ENCODE measurements at places on chromosomes 11 and 22.

GRCh38 chr11:70805971-70806370 is 407.6 kb downstream of the CTTN start:
- no peak for DNase-seq

DNA sequence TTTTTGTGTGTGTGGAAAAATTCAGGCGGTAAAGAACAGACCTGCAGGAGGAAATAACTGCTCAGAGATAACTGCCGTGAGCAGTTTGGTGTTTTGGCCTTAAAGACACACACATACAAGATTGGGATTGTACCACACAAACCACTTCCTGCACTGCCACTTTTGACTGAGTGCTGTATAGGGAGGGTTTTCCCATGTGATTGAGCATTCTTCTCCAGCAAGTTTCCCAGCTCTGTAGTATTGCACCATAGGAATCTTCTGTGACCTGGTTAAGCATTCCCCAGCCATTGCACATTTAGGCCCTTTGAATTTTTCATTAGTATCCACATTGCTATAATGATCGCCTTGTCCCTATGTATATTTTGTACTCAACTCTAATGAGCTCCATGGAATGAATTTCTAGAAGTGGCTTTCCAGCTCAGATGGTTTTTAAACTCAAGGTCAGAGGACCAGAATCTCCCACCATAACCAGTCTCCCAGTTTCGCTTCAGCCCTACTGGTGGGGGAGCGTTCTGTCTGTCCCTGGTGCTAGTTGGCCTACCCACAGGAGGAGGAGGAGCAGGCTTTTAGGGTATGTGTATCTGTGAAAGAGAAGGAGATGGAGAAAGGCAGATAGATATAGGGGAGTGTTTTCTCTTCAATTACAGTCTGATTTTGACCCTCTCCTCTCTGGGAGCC is 9.3 kb downstream of the CD82 start:
- DNase-seq, result peak; percentile 91

DNA sequence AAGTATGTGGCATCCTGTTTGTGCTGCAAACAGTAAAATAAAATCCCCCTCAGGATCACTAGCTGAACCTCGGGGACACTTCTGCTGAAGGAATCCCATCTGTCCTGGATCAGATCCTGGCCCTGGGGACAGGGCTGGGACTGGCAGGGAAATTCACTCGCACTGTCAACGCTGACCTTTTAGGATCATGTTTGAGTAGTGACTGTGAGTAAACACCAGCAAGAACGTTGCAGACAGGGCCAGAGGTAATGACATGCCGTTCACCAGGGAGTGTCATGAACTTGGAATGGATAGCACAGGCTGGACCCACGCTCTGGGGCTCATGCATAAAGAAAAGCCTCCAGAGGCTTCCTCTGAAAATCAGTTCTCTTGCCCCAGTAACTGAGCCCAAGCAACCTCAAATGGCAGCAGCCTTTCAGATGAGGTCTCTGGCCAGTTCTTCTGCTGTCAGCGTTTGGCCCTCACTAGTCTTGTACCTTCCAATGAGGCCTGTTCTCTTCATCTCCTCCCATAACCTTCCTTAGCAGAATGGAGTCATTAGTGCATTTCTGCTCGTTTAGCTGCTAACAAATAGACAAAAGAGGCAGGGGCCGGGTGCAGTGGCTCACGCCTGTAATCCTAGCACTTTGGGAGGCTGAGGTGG is 51.0 kb upstream of the BARX2 start:
- DNase-seq, result peak; percentile 3

DNA sequence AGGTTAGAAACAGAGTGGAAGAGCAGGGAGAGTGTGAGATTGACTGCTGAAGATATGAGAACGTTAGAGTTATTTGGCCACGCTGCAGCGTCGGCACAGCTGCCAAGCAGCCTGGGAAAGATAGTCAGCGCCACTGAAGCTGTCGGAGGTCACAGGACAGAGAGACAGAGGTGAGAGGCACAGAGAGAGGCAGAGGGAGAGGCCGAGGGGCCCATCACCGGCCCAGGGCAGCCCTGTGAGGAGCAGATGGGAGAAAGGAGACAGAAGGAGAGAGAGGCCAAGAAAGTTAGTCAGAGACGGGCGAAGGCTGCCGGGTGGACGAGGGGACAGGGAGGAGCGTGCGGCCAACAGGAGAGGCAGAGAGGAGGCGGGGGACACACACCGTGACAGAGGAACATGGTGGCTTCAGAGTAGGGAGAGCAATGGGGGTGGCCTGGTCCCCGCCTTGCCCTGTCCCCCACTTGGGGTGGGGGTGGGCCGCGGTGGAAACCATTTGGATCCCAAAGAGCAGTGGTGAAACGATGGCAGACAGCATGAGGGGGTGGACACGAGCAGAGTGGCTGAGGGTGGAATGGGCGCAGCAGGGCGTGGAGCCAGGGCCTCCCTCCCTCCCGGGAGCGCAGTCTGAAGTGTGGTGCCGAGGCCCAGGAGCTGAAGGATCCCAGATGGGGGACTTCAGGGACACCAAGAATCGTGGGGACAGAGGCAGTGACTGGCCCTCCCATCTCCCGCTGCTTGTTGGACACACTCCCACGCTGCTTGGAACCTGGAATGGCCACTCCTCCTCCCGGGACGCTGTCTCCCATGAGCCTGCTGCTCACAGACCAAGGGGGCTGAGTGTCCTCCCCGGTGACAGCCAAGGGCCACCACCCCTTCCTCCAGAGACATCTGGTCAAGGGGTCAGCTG is 26.6 kb downstream of the LRRC10B start:
- no peak for DNase-seq

DNA sequence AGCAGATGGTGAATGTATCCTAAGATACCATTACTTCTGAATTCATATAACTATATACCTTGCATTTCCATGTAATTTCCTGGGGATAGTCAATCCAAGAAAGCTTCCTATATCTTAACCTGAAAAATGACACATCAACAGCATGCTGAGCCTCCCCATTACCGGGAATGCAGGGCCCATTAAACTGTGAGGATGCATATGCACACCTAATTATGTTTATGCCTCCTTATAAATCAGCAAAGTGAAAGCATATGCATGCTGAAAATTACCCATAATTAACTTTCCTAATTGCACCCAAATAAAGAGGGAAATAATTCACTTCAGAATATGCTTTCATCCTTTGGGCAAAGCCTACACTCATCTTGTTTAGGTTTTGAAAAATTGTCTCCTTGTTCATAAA is 663.0 kb downstream of the KCNA4 start:
- no peak for DNase-seq

DNA sequence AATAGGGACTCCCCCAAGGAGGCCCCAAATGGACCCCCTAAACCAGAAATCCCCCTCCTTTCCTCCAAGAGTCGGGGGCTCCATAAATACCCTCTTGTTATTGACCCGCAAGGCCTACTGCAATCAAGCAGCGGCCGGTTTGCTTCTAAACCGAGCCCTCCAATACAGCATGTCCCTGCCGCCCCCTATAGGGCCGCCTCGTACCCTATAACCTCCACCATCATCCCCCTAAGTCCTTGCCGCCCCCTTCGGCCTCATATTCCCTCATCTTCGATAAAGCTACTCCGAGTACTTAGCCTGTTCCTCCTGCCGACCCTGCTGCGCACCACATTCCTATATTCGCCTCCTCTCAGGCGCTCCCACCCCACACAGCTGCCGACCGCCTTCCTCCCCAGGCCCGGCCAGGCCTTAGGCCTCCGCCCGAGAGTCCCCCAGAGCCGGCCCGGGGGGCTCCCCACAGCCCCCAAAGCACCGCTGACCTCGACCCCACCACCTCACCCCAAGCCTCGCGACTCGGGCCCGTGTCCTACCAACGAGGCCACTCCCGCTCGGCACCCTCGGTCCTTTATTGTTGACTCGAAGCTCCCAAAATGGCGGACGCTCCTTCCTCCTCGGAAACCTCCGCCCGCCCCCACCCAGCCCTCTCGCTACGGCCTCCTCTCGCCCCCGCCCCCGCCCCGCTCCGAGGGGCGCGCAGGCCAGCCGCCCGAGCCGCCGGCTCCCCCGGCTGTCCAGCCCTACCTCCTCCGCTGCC is 430 bp downstream of the DDX6 start:
- peak; percentile 73 for DNase-seq

DNA sequence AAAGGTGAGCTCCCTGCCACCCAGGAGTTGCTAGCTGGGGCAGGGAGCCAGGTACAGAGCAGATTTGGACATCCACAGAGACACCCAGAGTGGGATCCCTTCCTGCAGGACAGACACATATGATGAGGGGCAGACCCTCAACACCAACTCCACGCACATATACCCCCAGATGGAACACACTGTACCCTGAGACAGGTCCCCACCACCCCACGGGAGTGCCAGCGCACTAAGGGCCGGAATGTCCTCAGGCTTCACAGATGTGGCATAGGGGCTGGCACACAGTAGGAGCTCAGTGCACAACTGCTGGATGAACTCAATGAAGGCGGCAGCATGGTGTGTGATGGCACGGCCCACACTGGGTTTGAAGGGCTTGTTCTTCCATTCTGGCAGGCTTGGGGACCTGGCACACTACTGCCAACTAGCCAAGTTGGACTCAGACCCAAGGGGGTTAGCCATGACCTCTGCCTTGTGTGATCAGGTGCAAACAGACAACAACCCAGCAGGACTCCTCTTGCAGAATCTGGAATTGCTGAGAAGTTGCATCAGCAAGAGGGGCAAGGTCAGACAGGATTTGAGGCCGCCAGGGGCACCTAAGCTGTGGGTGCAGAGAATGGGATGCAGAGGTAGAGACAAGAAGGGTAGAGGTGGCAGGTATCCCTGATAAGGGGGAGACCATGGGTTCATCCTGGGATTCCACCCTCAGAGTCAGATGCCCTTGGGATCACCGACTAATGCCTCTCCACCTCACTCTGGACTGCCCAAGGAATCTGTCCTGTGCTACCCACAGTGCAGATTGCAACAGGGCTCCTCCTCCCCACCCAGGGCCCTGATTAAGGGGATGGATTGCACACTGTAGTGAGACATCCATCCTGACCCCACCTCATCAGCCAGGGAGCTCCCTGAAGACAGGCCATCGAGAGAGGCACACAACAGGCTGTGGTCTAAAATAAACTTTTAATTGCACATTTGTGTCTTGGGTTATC is 2.4 kb downstream of the C22orf15 start:
- no peak for DNase-seq

GRCh38 chr22:45324311-45324711 is 14.6 kb downstream of the FAM118A start:
- DNase-seq, result no peak

DNA sequence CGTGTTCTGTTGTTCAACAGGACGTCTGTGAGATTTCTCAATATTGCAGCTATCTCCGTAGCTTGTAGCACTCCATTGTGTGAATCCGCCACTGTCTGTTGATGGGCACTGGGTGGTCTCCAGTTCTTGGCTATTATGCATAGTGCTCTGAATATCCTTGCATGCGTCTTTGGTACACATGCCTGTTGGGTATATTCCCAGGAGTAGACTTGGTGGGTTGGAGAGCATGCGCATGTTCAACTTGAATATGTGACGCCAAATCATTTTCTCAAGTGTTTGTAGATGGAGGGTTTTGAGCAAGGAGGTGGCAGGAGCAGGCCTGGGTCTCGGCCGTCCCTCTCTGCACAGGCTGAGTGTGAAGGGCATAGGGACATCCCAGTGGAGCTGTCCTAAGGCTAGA is 24.8 kb upstream of the TSKU start:
- DNase-seq, result no peak

DNA sequence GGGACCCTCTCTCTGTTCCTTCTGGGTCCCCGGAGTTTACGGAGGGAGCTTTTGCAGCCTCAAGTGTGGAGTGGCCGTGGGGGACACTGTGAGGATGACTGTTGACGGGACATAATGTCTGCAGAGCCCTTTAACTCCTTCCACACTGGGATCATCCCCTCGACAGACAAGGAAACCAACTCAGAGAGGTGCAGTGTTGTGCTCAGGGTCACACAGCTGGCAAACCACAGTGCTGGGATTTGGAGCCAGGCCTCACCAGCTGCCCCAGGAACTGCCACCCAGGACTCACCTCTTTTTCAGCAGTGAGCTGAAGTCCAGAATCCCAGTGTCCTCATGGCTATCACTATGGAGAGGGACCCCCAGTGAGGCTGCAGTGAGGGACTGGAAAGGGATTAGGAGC is 5.4 kb downstream of the MYBPC3 start:
- DNase-seq, result no peak

DNA sequence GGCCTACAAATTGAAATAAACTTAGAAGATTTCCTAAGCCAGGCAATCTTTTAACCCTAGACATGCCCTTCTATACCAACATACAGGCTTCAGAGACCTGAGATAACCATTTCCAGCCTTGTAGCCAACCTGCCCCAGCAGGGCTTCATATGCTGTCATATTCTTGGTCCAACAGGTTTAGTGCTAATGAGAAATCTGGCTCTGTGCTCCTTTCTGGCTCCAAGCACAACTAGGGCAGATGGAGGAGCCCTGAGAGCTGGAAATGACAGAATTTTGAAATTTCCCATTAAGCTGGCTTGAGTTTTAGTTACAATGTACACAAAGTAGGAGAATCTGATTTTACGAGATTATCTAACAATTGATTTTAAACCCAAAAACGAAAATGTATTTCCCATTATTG is 323.0 kb upstream of the CCDC90B start:
- DNase-seq, result no peak

GRCh38 chr11:122690801-122691548 is 35.5 kb downstream of the UBASH3B start:
- no peak for DNase-seq

GRCh38 chr11:63997801-63998337 is 11.6 kb downstream of the OTUB1 start:
- no peak for DNase-seq

DNA sequence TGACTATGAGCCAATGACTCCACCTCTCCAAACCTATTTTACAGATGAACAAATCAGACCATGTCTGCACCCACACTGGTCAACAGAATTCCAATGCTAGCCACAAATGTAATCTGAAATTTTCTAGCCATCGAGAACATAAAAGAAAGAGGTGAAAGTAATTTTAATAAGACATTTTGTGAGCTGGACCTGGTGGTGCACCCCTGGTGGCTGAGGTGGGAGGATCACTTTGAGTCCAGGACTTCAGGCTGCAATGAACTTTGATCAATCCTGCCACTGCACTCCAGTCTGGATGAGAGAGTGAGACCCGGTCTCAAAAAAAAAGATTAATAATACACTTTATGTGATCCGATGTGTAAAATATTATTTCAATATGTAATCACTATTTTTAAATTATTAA is 9.4 kb upstream of the RNF185 start:
- peak; percentile 34 for DNase-seq

GRCh38 chr11:36373016-36374010 is 77.2 kb downstream of the PRR5L start:
- DNase-seq, result no peak

- DNase-seq, result no peak
Measured at GRCh38 chr11:62863687-62864335, 16.9 kb upstream of the SLC3A2 start.

- DNase-seq, result peak; percentile 19
Measured at GRCh38 chr11:77140231-77140851, 12.3 kb downstream of the MYO7A start.

Data from ELR (cell line).